ENCODE measurements at places on chromosomes 4 and X. TPM values are rescaled to one million over a fixed set of nuclear protein-coding genes. Genes with fewer than 3 reads are reported as not detected.

DNA sequence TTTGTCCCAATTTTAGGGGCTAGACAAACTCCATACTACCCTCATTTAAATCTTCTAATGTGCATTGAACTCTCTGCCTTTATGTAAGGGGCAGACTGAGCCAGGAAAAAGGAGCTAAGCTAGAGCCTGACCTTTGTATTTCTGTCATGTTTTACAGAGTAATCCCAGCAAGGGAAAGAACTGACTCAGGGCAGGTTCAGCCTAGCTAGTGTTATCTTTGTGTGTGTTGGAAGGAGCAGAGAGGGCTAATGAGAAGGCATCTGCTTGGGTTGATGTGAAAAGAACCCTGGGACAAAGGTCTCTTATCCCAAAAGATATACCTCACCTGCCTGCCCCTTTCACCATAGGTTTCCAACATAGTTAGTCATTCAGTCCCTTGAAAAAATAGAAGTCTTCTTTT, 31.7 kb downstream of the IGSF1 start:
- no peak for DNase-seq

- no peak for DNase-seq
These were observed 13.8 kb upstream of the UVSSA start for GRCh38 chr4:1333256-1333655.

DNA sequence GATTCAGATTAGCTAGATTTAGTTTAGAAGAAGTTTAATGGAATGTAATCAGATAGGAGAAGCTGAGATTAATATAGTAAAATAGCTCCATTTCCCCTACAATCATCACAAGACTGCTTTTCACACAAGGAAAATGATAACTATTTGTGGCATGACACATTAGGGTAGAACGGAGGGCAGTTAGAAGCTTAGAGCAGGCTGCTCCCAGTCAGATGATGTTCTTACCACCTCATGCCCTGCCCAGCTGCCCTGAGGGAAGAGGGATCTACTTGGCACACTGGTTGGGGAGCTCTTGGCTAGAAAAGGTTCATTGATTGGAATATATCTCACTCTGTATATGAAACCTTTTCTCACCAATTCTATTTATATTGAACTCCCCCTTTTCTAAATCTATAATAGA, 180.7 kb upstream of the IL15 start:
- no peak for DNase-seq

DNA sequence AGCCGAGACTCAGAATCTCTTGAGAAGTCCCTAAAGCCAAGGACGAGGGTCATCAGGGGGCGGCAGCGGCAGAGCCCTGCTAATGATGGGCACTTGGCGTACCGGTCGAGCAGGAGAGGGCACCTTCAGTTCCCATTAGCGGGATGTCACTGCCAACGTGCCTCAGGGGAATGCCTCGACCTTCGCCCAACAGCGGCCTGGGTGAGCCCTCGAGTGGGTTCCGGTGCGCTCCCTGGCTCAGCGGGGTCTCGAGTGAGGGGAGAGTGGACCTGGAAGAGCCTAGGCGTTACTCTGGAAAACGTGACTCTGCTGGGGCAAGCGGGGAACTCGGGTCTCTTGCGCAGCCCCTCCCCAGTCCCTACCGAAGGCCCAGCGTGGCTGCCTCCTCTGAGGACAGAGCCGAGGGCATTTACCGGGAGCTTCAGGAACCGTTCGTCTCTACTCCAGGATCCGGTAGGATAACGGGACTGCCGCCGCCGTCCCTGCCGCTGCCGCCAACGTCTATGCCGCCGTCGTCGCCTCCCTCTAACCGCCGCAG, 36.9 kb downstream of the PGRMC1 start:
- DNase-seq: no peak

- DNase-seq: no peak
These were observed 287.7 kb upstream of the EMCN start for GRCh38 chr4:100805538-100805937.

DNA sequence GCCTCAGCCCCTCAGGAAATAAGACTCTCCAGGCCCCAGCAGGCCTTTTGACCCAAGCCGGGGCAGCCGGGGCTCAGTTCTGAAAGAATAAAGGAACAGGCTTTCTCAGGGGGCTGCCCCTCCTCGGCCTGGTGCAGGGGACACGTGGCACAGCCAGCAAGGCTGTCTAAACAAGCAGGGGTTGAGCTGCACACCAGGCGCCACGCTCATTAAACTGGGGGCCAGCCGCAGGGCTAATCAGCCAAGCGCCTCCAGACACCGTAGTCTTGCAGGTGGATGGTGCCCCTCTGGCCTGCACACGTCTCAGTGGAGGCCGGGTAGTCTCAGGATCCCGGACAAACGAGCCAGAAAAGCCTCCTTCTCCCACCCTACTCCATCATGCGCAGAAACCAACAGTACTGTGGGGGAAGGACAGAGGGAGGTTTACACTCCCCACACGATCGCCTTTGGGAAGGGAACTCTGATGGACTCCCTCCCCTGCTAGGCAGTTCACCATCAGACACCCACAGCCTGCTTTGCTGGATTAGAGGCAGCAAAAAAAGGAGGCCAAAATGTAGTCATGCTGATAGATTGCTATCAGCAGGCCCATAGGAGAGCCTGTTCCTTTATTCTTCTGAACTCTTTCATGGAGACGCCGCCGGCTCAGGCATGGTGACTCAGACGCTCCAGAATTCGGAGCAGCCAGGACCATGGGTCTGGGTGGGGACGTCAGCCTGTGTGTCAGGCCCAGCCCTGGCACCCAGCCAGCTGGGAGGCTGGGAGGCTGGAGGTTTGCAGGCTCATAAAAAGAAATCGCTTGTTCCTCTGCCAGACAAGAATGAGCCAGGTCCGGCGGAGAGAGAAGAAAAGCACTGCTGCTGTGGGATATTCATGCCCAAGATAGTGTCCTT, 342.4 kb downstream of the BCOR start:
- peak; percentile 92 for DNase-seq

GRCh38 chr4:168151327-168151726, 59.0 kb downstream of the ANXA10 start:
- no peak for DNase-seq

DNA sequence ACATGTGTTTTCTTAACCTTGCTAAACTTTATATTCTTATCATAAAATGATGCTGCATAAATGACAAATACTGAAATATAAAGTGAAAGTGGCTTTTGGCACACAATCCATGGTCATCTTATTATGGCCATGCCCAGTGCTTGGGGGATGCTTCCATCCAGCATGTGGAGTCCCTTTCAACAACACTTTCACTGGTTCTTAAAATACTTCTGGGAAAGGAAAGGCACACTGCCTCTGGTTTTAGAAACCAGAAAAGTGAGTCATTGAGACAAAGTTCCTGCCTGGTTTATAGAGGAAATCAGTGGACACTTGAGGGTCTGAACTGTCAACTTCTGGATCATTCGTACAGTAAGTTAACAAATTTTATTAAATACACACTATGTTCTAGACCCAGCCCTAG, 248.0 kb upstream of the ADAMTS3 start:
- DNase-seq: peak; percentile 44

- DNase-seq: no peak
These were observed 53.0 kb downstream of the PKD2 start for GRCh38 chr4:88060431-88060830.

DNA sequence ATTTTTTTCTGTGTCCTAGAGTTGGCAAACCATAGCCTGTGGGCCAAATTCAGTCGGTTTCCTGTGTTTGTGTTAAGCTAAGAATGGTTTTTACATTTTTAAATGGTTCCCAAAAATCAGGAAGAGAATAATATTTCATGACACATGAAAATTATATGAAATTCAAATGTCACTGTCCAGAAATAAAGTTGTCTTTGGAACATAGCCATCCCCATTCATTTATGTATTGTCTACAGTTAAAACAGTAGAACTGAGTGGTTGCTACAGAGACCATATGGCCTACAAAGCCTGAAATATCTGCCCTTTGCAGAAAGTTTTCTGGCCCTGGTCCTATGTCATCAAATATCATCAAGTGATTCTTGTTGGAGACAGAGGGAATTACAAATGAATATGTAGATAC, 15.5 kb downstream of the FRMPD4 start:
- no peak for DNase-seq

DNA sequence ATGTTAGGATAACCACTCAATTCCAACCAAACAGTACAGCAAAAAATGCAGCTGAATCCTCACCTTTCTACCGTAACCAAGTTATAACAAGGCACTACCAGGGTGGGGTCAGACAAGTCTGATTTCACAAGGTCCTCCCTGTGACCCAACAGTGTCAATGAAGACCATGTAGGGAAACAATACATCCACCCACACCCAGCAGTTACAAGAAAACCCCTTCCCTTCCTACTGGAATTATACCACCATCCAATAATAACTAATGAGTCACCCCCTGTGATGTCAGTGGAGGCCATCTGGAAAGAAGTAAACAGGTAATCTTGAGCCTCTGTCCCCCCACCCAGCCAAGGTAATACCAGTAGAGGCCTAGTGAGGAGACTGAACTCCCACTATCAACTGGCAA, 117.6 kb downstream of the FGF16 start:
- no peak for DNase-seq

GRCh38 chr4:30073011-30073710, 647.0 kb upstream of the PCDH7 start:
- DNase-seq: no peak

DNA sequence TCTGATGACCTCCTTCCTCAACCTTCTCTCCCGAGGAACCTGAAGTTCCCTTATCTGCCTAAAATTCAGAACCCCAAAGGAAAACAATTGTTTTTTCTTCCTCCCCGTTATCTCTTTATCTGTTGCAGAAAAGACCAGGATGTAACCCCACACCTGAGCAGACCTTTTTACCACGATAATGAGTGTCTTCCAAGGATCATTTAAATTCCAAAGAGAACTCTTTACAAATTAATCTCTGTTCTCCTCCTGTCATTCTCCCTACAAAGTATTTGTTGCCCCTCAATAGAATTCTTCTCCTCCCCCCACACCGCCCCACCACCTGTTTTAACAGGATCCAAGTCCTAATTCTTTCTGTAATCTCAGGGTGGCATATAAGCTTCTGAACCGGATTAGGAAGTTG, 78.5 kb upstream of the NLGN4X start:
- DNase-seq: no peak

DNA sequence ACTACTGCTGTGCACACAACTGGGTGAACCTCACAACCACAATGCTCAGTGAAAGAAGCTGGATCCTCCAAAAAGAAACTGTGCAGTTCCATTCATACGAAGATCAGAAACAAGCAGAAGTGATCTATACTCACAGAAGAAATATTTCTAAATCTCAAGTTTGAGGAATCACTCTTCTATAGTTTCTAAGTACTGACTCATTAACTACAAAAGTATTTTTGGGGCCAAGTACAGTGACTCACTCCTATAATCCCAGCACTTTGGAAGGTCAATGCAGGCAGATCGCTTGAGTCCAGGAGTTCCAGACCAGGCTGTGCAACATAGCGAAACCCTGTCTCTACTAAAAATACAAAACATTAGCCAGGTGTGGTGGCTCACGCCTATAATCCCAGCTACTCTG, 51.3 kb upstream of the RELL1 start:
- no peak for DNase-seq

DNA sequence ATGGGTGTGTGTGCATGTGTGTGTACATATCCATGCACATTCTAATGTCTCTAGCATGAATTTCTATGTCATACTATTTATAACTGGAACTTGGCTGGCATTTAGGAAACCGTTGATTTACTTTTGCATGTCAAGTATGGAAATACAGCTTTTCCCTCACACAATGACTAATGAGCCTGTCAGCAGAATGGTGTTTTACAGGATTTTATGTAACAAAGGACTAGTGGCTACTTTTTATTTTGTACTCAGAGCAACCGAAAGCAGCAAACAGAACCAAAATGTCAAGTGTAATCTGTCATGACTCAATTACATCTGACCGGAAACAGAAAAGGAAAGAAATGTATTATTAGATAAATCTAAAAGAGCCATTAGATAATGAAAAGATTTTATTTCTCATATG, 1911.5 kb upstream of the AGA start:
- no peak for DNase-seq

- DNase-seq: peak; percentile 54
These were observed 15.9 kb downstream of the RGS12 start for GRCh38 chr4:3308691-3309090.

DNA sequence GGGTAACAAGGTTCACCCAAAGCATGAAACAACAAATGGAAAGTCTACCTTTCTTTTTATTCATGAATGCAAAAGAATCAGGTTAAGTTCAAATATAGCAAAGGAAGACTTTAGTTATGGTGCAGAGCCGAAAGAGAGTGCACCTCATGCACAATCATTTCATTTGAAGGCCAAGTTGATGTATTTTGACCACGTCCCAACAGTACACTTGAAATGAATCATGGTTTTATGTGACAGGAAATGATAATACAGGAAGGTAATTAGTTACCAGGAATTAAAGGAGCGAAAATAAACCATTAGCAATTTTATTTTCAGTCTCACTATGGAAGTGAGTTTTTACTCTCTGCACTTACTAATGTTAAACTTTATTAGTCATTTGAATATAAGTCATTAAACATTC, 281.2 kb upstream of the DIAPH2 start:
- no peak for DNase-seq

- no peak for DNase-seq
These were observed 429.1 kb upstream of the FTHL17 start for GRCh38 chrX:31500921-31501320.

DNA sequence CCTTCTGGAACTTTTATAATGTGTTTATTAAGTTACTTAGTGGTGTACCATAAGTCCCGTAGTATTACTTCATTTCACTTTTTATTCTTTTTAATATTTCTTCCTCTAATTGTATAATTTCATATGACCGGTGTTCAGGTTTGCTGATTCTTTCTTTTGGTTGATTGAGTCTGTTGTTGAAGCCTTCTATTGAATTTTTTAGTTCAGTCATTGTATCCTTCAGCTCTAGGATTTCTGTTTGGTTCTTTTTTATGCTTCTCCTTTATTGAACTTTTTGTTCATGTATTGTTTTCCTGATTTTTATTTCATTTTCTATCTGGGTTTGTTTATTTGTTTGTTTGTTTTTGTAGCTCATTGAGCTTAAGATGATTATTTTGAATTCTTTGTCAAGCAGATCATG, 8.8 kb downstream of the CEP44 start:
- no peak for DNase-seq

- no peak for DNase-seq
These were observed 912.5 kb downstream of the C4orf33 start for GRCh38 chr4:130008461-130008860.

DNA sequence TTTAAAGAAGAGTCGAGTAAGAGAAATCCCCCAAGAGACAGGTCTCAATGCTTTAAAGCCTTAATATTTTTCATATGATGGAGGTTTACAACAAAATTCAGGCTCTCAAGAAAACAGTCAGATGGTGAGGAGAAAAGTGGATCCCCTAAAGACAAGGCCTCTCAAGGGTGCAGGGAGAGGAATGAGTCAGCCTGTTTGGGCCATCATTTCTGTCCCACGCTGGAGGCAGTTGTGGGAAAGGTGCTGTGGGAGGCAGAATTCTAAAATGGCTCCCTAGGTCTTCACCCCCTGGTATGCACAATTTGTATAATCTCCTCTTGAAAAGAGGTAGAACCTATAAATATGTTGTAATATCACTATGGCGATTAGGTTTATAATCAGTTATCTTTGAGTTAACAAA, 4.6 kb upstream of the TIFA start:
- DNase-seq: no peak

Gene NPY1R
- polyA plus RNA-seq: 112 TPM

Gene RPL9
- 6,864 TPM for polyA plus RNA-seq

Gene MAGEA2B
- not detected for polyA plus RNA-seq

Gene GLOD5
- 5.3 TPM for polyA plus RNA-seq

Gene SLC25A5
- 155 TPM for polyA plus RNA-seq

Gene RHOXF2
- polyA plus RNA-seq: not detected

Gene MAGEC2
- polyA plus RNA-seq: not detected

Gene IGBP1
- 59.1 TPM for polyA plus RNA-seq

Gene NRK
- 1.8 TPM for polyA plus RNA-seq
